H54 (cell line): ENCODE measurements at places on chromosomes 4 and X.

DNA sequence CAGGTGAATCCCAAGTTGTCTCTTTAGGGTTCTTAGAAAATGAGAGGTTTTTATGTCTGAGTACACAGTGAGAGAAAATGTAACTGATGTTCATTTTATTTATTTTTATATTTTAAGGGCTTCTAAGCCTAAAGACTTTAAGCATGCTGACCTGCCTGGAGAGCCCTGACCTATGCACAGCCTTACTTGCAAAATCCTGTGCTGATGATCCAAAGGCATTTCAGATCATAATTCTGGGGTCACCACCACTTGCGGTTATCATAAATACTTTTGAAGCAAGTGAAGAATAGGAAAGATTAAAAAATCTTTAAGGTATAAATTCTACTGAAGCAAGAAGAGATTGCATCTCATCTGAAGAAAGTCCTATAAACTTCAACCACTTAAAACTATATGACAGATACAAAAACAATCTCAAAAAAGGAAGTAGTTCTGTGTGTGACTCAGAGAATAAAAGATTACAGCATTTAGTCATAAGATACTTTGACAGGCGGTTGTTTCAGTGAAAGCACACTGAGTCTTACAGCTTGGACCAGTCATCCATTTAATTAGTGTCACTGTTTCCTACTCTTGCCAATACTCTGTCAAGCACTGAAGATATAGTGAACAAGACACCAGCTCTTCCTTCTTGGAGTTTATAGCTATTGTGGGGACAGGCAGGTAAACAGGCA, 245.2 kb upstream of the DIPK2B start:
- peak; percentile 1 for DNase-seq

- DNase-seq, result peak; percentile 6
Observed at GRCh38 chr4:89661173-89661899, 175.6 kb downstream of the SNCA start.

DNA sequence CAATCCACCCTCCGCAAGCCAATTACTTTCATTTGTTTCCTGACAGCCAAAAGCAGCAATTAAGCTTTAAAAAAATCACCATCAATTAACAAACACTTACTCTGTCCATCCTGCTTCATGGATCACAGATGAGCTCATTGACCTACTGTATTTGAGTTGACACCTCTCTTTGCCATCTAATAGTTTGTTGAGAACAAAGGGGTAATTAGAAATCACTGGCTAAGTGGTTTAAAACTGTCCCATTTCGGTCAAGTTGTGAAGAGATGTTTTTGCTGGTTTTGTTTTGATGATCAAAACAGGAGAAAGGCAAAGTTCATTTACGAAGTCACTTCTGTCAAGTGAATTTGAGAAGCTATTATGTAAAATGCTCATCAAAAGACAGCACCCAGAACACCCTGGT, 10.4 kb downstream of the SH3KBP1 start:
- no peak for DNase-seq

DNA sequence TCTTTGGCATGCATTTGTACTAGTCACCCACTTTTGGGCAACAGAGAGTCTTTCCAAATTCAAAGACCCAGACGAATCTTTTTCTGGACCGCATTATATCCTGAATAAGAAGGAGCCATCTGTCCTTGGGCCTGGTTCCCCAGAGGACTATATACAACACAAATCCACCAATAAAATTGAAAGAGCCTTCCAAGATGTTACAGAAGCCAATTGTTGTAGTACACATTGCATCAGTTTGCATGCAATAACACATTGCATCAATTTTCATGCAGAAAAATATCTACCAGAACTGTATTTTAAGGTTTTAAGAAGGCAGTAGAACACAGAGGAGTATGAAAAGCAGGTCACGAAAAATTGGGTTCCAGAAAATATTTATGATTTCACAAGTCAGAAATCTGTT, 203.2 kb downstream of the HTR2C start:
- DNase-seq, result no peak

- no peak for DNase-seq
Observed at GRCh38 chrX:81206476-81206875, 4.6 kb downstream of the SH3BGRL start.
